GM10248 (cell line): ENCODE measurements at places on chromosomes 4 and X.

GRCh38 chr4:151329217-151330007 is 4.0 kb upstream of the SH3D19 start:
- DNase-seq = no peak

GRCh38 chr4:160894809-160895208 is 1269.0 kb downstream of the FSTL5 start:
- no peak for DNase-seq

GRCh38 chr4:96639932-96640331 is 800.0 kb downstream of the PDHA2 start:
- DNase-seq = no peak

DNA sequence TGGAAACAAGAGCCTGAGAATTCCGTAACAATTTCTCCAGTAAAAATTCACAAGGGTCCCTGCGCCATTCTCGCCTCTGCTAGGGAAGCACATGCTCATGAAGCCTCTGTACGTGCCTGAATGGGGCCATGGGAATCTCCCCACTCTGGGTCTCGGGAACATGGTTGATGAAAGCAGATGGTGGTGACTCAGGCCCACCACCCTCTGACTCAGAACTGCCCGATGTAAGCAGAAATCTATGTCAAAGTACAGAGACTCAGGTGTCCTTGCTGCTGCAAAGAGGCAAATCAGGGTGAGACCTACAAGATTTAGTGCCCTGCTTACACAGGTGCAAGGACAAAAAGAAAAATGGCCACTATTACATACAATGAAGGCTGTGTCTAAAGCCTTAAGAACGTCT is 65.0 kb downstream of the SCD5 start:
- no peak for DNase-seq

- no peak for DNase-seq
Measured at GRCh38 chr4:151694961-151695720, 65.7 kb downstream of the GATB start.

GRCh38 chr4:111269439-111269838 is 646.6 kb upstream of the PITX2 start:
- no peak for DNase-seq

GRCh38 chr4:102560115-102560514 is 59.0 kb downstream of the NFKB1 start:
- no peak for DNase-seq

DNA sequence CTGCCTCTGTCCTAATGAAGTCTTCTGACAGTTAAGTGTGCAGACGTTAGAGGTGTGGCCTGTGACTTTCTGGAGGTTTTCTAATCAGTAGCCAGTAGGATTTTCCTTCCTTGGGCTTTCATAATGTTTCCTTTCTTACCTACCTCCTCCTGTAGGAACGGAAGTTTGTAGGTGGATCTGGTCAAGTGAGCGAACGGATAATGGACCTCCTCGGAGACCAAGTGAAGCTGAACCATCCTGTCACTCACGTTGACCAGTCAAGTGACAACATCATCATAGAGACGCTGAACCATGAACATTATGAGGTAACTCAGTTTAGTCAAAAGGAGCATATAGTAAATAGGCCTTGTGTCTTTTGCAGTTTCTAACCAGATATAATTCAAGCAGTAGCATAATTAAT is 75.0 kb downstream of the MAOA start:
- no peak for DNase-seq

- DNase-seq = peak; percentile 61
Measured at GRCh38 chr4:77126809-77127208, 30.2 kb upstream of the CCNG2 start.

GRCh38 chrX:84873176-84873575 is 130.5 kb upstream of the APOOL start:
- no peak for DNase-seq

- no peak for DNase-seq
Measured at GRCh38 chr4:99507349-99507748, 3.5 kb upstream of the C4orf17 start.

DNA sequence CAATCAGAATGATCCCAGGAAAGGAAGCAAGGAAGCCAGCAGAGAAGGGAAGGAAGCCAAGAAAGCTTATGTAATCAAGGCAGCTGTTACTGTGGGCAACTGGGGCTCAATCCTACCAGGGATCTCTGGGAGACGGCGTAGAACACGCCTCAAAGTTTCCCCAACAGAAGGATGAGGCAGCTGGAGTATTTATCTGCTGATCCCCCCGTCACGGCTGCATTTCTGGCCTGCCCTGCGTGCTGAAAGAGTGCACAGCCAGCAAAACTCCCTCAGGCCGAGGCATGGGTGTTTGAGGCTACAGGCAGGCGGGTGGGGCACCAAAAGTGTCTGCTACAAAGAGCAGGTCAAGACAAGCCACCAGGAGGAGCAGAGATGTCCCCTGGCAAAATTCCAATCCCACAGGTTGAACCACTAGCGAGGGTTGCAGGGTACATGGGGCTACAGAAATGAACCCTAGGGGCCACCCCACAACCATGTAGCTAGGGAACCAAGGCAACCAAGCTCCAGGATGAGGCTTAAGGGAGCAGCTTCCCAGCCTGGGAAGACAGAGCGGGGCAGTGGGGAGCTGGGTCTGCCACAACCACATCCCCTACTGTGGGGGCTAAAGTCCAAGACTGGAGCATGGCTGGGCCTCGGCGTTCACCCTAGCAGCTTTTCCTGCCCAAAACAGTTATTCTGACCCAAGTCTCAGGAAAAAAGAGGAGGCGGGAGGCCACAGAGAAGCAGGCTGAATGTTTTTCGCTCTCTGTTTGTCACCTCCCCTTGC is 113.4 kb downstream of the BCOR start:
- no peak for DNase-seq

DNA sequence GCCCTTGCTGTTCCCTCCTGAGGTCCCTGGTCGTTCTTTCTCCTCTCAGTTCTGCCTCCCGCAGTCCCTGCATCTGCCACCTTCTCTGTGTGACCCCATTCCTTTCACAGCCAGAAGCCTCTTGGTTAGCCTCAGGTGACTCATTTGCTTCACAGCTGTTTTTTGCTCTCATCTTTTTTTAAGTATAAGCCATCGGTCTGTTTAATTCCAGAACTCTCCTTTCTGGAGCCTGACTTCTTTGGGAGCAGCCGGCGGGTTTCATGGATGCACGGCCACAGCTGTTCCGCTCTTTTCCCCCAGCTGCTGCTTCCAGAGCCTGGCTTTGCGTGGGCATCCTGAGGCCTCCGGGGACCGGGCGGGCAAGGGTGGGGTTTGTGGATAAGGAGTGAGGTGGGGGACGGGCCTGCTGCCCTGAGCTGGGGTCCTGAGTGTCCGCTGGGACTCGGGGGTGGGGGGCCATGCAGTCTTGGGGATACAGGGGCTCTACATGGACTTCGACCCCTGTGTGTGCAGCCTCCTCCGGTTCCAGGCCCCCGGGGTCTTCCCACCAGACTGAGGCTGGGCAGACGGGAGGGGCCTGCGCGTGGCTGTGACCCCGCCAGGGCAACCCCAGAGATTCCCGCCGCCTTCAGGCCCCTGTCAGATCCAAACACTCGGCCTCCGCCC is 46.7 kb downstream of the PCGF3 start:
- DNase-seq = no peak

- DNase-seq = no peak
Measured at GRCh38 chrX:21972721-21973120, 32.2 kb downstream of the SMS start.

DNA sequence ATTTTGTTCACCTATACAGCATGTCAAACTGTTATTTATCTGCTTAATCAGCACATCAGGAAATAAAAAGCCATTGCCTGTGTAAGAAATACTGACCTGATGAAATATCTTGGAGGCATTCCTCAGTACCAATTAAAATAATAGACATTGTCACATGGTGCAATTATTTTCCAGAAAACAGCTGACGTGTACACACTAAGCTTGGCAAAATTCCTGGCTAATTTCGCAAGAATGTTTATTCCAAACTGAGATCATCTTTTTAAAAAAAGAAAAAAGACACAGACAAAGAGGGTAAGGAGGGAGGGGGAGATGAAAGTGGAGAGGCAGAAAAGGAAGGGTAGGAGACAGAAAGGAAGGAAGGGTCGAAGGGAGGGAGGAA is 61.9 kb upstream of the NFKB1 start:
- DNase-seq = no peak

DNA sequence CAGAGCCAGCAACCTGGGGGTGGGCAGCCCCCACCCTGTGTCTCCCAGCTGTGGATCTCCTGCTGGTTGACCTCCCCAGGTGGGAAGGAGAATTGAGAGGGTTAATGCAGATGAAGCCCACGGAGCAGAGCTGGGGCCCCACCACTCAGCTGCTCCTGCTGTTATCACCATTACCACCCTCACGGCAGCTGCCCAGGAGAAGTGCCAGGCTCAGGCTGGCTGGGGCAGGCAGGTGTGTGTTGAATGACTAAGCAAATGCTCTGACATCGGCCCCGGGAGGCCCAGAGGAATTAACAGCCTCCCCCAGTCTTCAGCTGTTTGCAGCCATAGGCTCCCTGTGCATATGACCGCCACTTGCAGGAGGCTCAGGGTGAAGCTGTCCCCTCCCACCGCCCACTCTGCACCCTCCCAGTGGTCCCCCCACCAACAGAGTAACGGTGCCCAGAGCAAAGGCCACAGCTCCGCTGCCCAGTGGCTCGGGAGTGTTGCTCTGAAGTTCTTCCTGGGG is 133.8 kb downstream of the CPZ start:
- no peak for DNase-seq

DNA sequence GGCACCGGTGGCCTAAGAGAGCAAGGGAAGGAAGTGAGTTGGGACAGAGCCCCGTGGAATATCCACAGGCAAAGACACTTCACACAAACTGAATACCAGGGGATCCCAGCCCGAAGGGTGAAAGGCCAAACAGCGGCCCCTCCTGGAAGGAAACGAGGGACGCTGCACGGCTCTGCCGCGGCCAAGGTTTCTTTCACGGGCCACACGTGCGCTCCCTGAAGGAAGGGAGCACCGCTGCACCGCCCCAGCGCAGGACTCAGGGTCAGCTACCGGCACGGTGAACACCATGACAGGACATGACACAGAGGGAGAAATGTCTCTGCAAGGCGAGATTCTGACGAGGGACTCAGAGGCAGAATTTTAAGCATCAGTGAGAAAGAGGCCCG is 31.5 kb upstream of the GTPBP6 start:
- no peak for DNase-seq
